Hindlimb muscle (tissue), 1 donor: ENCODE measurements at places on chromosomes 2 and 18.
A peak's percentile ranks its signal among the peaks of the same experiment; 100 is the strongest.

DNA sequence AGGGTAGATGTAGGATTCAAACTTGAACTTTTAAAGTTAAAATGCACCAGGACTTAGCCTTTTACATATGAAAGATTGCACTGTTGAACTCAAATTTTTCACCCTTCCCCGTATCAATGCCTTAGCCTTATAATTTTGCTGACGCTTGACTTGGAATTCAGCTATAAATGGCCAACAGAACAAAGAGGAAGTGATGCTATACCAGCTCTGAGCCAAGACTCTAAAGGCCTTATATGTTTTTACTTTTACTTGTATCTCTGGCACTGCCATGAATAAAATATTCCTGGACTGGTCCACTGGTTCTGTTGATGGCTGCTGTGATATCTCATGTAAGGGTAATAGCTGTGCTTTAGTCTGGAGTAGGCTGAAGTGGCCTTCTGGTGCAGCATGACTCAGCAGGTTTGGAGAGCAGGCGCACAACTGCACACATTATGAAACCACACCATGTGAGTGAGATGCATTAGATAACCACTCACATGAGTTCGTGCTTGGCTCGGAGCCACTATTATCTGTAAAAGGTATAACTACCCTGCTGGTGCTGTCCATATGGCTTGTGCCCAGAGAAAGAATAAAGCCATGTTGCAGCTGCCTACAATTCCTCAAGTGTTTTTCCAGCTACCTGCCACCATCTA, 8.4 kb upstream of the IER3IP1 start:
- no peak for DNase-seq

GRCh38 chr2:143528021-143528420, 398.8 kb downstream of the ARHGAP15 start:
- DNase-seq = no peak

GRCh38 chr2:11160731-11161455, 5.6 kb downstream of the SLC66A3 start:
- DNase-seq = no peak

DNA sequence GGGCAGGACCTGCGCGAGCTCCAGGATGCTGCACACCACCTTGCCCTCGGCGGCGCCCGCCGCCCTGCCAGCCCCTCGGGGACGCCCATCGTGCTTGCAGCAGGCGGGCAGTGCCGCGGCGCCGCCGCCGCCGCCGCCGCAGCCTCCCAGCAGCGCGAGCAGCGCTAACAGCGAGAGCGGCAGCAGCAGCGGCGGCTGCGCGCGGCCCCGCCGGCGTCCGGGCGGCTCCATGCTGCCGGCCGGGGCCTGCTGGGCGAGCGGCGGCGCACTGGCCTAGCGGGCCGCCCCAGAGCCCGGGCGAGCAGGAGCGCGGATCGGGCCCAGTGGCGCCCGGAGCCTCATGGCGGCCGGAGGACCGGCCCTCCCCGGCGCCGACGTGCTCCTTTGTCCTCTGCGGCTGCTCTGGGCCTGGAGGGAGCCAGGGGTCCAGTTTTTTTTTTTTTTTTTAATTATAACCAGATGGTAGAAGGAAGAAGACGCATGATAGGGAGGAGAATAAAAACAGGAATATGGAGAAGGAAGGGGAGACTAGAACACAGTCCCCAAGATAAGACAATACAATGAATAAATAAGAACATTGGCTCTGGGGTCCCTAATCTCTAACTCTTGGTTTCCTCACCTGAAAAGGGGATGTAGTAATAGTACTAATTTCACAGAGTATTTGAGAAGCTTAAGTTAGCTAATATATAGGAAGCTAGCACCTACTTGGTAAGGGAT, 17.1 kb upstream of the ANKRD62 start:
- DNase-seq = peak; percentile 27

GRCh38 chr2:105797298-105797819, 52.6 kb downstream of the NCK2 start:
- no peak for DNase-seq

DNA sequence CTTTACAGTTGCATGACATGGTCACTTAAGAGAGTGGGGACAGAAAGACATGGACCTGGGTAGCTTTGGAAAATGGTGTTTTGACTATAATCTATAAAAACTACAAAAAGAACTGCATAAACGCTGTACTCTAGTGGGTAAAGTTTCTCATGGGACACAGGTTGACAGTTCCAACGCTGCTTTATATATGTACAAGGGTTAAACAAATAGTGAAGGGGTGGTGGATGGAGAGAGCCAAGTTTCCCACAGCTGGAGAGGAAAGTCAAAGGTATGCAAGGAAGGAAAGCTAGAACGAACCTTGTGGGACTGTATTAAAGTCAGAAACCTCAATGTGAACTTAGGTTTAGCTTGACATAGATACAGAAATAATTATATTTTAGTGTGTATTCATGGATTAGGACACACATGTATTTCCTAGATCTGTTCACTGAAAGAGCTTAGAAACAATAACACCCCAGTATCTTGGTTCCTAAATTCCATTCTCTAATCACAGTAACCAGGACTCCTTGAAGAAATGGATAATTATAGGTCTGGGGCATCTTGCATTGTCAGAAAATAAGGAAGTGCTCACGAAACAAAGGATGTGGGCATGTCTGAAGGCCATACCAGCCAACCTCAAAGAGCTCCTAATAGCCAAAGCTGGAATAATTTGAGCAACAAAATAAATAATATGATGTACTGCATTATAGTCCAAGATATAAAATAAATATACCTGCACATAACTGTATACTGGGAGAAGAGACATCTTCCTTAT, 28.8 kb downstream of the TANC1 start:
- DNase-seq = no peak

- DNase-seq = no peak
Measured at GRCh38 chr2:165361514-165361913, 108.0 kb upstream of the CSRNP3 start.

- no peak for DNase-seq
Measured at GRCh38 chr18:41396211-41396610, 558.8 kb upstream of the PIK3C3 start.

- no peak for DNase-seq
Measured at GRCh38 chr2:42923580-42924417, 131.4 kb upstream of the HAAO start.

GRCh38 chr2:51350100-51350499, 318.2 kb upstream of the NRXN1 start:
- DNase-seq = no peak

DNA sequence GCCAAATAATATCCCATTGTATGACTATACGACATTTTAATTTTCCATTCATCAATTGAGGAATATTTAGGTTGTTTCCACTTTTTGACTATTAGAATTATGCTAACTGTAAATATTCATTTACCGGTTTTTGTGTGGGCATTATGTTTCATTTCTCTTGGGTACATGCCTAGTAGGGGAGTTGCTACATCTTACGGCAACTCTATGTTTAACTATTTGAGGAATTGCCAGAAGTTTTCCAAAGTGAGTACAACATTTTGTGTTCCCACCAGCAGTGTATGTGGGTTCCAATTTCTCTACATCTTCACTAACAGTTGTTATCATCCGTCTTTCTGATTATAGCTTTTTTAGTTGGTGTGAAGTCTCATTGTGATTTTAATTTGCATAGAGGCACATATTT, 1.6 kb upstream of the KDSR start:
- DNase-seq = no peak

DNA sequence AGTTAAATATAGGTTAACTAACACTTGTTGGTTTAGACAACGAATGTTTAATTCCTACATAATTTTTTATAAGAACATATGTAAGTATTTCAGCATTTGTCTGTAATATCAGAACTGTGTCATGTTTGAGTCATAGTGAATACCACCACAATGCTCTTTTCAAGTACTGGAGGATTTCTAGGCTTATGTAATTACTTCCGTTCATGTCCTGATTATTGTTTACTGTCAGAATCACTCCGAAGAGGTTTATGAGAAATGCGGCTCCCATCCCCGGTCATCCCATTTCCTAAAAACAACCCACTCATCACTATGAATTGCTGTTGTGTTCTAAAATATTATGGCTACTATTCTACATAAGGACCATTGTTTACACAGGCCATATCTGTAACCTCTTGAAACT, 45.1 kb downstream of the CDH19 start:
- DNase-seq = no peak

DNA sequence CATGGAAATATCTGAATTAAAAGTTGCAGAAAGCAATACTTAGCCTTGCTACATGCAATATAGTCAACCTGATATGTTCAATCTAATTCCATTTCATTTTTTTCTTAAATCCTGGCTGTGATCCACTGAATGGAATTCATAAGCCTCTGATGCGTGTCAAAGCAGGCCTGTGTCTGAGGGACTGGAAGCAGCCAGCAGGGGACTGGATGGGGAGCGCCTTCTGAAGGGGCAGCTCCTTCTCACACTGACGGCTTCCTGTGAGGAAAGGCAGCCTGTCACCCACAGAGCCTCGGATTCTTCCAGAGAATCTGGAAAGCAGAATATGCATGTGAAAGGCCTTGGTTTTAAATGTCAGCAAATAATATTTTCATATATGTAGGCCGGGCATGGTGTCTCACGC, 73.5 kb downstream of the KCNF1 start:
- DNase-seq = no peak

DNA sequence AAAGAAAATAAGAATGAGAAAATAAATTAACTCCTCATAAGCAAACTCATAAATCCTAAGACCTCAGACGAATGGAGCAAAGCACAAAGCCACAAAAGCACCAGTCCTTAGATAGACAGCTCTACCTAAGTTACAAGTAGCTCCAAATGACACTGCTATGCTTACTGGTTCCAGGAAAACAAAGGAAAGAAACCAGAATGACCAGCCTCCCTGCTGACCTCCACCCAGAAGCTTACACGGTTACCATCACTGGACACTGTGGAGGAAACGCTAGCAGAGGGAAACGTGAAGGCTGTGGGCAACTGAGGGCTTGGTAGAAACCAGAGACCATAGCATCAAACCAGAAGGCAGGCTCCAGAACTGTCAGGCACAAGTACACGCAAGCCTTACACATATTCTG, 67.8 kb downstream of the STK39 start:
- DNase-seq = no peak

DNA sequence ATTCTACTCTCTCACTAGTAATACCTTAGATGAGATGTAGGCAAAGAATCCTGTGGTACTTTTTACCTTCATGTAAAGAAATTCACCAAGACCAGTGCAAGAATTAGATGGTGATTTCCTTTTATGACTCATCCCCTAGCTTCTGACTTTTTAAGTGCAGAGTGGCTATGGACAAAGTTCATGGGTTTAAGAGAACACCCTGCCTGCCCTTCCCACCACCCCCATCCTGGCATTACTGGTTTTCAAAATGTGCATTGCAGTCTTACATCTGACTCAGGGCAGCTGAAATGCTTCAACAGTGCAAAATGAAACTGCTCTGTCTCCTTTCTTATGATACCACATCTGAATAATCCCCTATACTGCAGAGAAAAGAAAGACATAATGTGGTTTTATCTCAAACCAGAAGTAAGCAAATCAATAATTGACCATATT, 22.6 kb downstream of the MAIP1 start:
- DNase-seq = no peak

GRCh38 chr2:180314086-180314485, 307.0 kb upstream of the CWC22 start:
- no peak for DNase-seq

- no peak for DNase-seq
Measured at GRCh38 chr18:29172756-29173067, 995.8 kb upstream of the CDH2 start.

GRCh38 chr18:24530630-24531111, 70.2 kb downstream of the HRH4 start:
- no peak for DNase-seq

GRCh38 chr2:175057078-175057685, 52.0 kb upstream of the CHN1 start:
- no peak for DNase-seq

DNA sequence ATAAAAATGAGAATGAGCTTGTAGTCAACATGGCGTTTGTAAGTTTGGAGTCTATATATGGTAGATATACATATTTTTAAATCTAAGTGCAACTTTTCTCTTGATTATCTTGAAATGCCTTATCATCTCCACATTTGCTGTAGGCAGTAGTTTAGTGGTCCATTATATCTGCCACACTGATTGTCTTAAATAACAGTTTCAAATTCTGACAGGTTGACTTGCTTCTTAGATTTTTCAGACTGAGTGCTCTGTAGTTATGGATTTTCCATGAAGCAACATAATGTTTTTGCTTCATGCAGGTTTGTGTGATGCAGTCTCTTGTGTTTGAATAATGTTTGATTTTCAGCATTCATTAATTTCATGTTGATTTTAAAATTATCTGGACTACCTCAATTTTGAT, 12.3 kb downstream of the PARD3B start:
- DNase-seq = no peak

- no peak for DNase-seq
Measured at GRCh38 chr2:187435078-187435477, 13.0 kb downstream of the CALCRL start.

DNA sequence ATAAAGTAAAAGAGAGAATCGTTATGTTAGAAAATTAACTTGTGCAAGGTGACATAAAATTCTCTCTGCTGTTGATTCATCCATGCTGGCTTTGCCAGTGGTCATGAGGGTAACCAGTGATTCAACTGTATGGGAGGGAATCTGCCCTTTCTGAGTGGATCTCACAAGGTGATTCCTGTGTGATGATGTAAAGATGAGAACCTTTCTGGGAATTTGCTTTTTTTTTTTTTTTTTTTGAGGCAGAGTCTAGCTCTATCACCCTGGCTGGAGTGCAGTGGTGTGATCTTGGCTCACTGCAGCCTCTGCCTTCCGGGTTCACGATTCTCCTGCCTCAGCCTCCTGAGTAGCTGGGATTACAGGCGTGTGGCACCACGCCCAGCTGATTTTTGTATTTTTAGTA, 23.3 kb downstream of the RAB31 start:
- no peak for DNase-seq

GRCh38 chr2:223889229-223889628, 51.8 kb upstream of the AP1S3 start:
- no peak for DNase-seq

GRCh38 chr2:37436323-37436722, 91.9 kb downstream of the QPCT start:
- no peak for DNase-seq
